ENCODE measurements at places on chromosomes 2 and 18.

- no peak for DNase-seq
Measured at GRCh38 chr2:128632501-128632800, 313.8 kb upstream of the HS6ST1 start.

DNA sequence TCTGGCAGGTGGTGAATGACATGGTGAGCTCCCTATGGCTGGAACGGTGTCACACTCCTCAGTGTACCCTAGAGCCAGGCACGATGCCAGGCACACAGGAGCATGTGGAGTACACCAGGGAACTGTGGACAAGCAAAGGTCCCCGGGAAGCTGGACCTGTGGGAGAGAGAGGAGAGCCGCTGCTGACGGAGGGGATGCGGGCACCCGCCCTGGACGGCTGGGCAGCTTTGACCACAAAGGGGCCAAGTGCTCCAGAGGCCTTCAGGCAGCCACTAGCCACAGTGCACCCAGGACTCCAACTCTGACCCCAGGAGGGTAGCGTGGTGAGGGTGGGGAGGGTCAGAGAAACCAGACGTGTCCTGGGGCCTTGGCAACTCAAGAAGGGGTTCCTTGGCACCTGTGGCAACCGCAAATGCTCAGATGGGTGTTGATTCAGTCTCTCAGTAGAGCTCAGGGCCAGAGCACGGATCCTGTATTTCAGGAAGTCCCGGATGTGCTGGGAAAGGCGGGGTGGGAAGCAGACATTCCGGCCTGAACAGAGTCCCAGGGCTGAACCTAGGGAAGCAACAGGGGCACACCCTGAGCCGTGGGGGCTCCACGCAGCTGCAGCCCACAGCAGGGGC, 2.3 kb upstream of the MAB21L4 start:
- DNase-seq: no peak

GRCh38 chr2:198309673-198310280, 505.4 kb downstream of the PLCL1 start:
- DNase-seq: peak; percentile 67

DNA sequence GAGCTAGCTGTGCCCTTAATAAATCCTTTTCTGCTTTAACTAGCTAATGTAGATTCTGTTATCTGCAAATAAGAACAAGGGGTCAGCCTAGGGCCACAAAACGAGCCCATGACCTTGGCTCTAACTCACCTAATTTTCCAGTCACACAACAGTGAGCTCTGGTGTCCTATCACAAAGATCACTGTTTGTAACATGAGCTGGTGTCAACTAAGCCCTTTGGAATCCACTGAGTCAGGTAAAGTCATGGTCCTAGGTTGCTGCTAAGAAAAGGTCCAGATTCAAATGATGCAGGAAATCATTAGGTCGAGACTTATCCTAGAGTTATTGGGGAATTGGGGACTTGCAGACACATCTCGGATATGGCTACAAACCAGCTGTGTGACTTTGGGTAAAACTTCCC, 49.9 kb downstream of the ST8SIA5 start:
- no peak for DNase-seq

- DNase-seq: no peak
Measured at GRCh38 chr2:218839430-218839829, 7.8 kb upstream of the PRKAG3 start.

DNA sequence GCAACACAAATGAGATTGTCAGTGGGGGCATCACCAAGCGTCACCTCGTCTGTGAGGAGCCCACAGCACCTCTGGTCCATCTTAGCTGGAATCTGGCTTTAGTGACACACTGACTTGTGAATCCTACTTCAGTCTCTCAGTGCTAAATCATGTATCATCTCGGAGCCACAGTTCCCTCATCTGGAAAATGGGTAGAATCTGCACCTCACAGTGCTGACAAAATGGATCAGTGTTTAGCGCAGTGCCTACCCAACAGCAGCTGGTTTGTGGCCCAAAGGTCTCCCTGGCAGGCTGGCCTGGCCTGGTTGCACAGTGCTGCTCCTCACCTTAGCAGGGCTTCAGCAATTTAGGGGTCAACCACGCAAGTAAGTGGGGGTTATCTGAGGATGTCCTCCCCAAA, 10.0 kb downstream of the DBI start:
- no peak for DNase-seq

DNA sequence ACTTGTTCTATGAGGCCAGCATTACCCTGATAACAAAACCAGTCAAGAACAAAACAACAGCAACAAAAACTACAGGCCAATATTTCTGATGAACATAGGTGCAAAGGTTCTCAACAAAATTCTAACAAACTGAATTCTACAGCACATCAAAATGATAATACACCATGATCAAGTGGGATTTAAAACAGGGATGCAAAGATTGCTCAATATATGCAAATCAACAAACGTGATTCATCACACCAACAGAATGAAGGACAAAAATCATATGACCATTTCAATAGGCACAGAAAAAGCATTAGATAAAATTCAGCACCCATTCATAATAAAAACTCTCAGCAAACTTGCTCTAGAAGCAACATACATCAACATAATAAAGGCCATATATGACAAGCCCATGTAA, 173.6 kb downstream of the CAMKMT start:
- no peak for DNase-seq

DNA sequence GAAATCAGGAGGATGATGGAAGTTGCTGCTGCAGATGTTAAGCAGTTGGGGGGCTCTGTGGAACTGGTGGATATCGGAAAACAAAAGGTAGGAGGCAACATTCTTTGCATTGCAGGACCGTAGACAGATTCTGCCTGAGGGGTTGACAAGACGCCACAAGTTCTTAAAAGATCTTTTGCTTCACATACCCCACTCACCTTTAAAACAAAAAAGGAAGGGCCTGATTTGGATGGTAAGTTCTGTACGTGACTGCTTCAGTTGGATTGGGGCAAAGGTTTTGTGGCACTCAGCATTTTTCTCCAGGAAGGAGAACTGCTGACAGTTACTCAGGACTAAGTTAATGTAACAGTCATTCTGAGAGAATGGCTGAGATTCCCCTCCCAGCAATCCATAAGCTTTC, 5.2 kb downstream of the CNDP2 start:
- no peak for DNase-seq

DNA sequence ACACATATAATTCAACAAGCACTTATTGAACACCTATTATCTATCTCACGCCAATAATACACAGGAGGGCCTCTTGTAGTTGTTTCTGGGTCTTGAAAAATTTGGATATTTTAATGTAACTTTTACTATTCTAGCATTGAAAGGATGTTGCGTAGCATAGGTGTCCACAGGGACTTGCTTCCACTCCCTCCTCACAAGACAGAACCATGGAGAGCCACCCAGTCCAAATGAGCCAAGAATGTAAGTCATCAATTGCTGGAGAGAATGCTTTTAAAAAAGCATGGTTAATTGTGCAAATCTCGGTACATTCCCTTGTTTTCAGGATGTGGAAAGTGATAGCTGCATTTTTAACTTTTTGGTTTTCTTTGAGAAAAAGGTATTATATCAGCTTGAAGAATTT, 46.8 kb downstream of the DOCK10 start:
- DNase-seq: no peak

DNA sequence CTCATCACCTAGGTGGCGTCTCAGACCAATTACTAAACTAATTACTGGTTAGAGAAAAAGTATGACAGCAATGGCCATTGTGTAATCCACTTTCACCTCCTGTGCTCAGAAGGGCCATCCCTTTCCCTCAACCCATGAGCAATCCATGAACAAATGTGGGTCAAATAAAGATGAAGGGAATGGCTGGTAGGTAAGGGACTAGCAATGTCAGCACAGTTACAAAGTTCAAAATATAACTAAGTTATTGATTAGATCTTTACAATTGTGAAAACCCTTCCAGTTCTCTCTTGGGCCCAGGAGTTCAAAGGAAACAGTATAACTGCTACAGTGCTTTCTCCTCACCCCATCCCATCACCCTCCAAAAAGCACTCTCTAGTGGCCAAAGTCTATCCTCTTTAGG, 98.3 kb downstream of the DTNA start:
- no peak for DNase-seq

GRCh38 chr18:32730620-32731091, 42.2 kb downstream of the KLHL14 start:
- no peak for DNase-seq

- no peak for DNase-seq
Measured at GRCh38 chr2:170122883-170123547, 54.9 kb upstream of the MYO3B start.

DNA sequence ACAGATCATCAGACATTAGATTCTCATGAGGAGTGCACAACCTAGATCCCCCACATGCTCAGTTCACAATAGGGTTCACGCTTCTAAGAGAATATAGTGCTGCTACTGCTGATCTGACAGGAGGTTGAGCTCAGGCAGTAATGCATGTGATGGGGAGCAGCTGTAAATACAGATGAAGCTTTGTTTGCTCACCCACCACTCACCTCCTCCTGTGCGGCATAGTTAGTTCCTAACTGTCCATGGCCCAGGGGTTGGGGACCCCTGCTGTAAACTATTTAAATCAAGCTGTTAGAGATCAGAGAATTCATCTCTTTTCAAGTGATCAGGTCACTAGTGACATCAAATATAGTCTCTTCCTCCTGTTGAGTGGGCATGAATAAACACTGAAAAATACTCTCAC, 88.8 kb upstream of the ACVR2A start:
- no peak for DNase-seq

GRCh38 chr18:68960355-68960754, 162.5 kb downstream of the CCDC102B start:
- no peak for DNase-seq

GRCh38 chr2:240139011-240139441, 1.4 kb downstream of the OTOS start:
- DNase-seq: no peak

DNA sequence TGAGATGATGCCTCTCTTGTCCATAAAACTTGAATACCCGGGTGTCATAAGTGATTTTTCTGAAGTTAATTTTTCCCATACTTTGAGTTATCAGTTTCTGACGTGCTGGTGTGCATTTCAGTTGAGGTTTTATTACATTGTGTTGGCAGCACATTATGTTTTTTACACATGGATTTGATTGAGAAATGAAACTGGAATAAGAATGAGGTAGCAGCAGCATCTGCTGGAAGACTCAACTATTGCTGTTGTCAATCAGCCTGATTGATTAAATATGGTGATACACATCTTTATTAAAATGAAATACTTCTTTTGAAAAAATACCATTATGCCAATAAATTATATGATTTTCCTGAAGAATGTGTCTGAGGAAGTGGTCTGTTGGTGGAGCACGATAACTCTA, 60.5 kb downstream of the INSIG2 start:
- no peak for DNase-seq

DNA sequence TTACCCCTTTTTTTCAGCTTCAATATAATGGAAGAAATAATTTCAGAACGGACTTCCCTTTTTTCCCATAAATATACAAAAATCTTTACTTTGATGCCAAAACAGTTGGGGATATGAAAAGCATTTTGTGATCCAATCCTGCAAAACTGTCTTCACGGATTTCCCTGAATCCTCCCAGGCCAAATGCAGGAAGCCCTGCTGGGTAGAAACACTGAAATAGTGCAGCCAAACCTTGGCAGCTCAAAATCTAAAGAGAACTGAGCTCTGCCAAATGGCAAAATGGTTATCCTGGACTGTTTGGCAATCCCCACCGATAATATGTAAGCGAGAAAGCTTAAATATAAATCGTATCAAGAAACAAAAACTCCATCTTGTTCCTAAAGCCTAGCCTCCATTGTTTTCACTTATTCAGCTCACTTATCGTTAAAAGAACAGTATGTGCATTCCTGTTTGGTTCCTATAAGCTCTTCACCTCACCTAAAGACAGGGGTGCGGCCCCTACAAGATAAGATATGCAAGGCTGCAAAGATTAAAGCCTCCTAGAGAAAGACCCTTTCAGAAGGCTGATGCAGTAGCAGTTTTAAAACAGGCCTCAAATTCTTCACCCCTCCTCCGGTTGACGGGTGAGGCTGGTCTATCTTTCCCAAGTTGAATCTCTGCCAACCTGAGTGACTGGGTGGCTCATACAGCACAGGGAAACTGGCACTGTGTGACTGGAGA, 48.6 kb downstream of the LAMA1 start:
- DNase-seq: no peak

DNA sequence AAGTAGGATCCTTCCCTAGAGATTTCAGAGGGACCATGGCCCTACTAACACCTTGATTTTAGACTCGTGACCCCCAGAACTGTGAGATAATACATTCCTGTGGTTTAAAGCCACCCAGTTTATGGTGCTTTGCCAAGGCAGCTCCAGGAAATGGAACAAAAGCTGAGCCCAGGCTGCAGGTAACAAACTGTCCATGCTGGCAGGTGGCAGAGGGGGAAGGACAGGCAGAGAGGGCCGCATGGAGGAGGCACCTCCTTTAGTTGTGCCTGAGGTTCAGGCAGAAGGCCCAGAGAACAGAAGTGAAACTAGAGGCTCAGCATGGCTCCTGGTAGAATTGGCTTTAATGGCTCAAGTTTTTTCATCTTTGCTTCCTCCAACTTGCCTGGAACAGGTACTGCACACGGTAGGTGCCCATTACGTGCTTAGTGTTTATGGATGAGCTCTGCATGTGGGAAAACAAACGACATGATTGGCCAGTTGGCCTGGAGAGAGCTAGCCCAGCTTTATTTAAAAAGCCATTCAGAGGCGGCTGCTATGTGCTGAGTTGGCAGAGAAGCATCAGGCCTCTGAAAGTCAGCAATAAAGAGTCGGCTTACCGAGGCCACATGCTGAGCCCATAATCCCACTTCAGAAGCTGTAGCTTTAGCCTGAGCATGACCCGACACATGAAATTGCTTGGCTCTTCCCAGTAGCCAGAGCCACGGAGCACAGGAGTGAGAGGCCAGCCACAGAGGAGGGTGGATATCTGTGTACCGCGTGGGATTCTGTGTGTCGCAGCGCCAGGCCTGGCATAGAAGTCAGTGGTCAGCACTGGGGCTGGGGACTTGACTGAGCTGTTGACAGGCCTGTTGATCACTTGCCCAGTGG, 36.5 kb downstream of the HS1BP3 start:
- no peak for DNase-seq

DNA sequence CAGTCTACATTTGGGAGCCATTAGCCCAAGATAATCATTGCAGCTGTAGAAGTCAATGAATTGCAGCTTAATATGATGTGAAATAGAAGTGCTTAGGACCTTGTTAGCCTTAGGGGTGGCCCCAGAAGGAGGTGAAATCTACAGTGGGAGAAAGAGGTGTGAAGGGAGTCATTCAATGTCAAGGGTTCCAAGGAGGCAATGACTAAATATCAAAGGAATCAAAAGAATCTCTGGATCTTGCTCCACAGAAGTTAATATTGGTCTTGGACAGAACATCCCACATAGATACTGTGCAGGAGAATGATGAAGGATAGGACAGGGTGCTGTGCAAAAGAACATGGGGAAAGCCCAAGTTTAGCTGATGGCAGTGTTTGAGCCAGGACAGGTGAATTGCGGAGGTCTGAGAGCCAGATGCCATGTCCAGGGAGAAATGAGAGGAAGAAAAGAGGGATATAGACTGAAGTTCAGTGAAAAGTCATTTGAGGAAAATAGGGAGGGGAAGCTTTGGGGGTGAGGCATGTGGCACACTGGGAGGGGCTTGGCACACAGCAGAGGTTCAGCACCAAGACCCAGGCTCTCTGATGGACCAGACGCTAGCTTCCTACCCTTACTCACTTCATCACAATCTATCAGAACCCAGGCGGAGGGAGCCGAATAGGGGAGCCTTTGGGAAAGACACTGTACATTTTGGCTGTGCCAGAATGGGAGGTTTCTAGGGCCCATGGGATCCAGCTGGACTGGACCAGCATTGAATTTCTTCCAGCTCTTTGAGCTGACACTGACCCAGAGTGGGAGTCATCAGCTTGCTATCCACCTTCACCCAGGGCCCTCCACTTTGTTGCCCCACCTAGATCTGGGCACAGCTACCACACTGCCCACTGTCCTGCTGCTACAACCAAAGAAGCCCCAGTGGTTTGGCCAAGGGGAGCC, 2.2 kb downstream of the IL1F10 start:
- no peak for DNase-seq
